IMR-90 (cell line): ENCODE measurements at places on chromosomes 3 and 15.

DNA sequence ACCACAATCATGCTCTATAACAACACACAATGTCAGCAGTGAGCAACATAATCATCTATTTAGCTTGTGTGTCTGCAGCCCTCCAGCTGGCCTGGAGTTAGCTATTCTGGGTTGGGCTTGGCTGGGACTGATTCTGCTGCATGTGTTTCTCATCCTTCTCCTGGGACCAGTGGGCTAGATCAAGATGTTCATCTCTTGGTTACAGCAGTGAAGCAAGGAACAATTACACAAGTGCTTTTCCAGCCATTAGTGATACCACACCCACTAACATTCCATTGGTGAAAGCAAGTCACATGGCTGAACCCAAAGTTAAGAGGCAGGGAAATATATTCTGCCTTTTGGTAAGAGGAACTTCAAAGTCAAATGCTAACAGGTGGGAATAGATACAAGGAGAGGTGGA is 14.6 kb downstream of the NUDT16 start:
- DNase-seq, result no peak

- peak; percentile 66 for DNase-seq
Measured at GRCh38 chr3:152307829-152308474, 39.2 kb downstream of the MBNL1 start.

GRCh38 chr3:14336749-14337598 is 65.4 kb upstream of the SLC6A6 start:
- DNase-seq, result no peak

DNA sequence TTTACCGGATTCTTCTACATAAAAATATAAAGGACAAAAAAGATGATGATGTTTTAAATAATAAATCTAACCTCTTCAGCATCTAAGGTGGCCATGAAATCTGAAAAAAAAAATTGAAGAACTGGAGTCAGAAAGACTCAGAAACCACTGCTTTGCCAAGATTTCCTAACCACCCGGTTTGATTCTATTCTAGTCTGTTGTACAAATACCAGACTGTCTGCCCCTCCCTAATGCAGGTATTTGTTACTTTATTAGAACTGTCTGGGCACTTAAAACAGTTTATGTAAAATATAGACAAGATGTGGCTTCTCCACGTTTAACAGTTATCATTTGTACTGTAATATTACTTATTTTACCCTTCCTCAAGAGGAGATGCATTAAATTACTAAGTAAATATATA is 48.8 kb downstream of the UACA start:
- DNase-seq, result no peak

DNA sequence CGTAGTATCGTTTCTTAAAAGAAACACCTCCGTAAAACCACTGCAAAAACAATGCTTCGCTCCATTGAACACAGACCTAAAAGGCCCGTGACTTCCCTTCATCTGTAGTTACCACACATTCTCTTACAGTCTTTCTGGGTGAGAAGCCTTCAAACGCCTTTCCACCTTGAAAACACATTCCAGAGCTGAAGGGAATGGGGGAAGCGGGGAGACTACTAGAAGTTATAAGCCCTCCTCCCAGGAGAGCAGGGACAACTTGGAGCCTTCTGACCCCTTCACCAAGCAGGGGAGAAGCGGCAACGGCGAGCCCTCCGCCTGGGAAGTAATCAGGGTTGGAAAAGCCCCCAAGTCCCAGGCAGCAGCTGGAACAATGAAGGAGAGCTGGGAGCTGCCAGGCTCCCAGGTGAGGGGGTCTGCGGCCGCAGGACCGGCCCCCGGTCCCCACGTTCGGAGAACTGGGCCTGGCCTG is 461 bp downstream of the SECISBP2L start:
- peak; percentile 21 for DNase-seq

GRCh38 chr3:194877291-194878119 is 191.8 kb downstream of the FAM43A start:
- no peak for DNase-seq

DNA sequence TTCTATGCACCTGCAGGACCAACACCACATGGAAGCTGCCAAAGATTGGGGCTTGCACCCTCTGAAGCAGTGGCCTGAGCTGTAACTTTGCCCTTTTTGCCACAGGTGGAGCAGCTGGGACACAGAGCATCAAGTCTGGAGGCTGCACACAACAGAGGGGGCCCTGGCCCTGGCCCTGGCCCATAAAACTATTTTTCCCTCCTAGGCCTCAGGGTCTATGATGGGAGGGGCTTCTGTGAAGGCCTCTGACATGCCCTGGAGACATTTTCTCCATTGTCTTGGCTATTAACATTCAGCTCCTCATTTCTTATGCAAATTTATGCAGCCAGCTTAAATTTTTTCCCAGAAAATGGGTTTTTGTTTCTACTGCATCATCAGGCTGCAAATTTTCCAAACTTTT is 335.5 kb downstream of the ARPP21 start:
- no peak for DNase-seq

DNA sequence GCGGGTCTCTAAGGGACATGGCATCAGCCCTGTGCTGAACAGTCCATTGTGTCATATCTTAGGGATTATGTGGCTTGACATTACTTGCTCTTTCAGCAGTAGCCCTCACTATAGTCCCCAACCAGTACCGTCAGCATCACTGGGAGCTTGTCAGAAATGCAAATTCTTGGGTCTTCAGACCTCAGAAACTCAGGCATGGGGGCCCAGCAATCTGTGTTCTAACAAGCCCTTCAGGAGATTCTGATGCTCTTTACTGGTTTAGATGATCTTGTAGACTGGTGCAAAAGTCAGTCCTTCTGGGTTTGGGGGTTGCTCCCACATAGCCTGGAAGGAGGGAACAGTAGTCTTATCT is 39.0 kb upstream of the TRAK1 start:
- DNase-seq, result no peak

DNA sequence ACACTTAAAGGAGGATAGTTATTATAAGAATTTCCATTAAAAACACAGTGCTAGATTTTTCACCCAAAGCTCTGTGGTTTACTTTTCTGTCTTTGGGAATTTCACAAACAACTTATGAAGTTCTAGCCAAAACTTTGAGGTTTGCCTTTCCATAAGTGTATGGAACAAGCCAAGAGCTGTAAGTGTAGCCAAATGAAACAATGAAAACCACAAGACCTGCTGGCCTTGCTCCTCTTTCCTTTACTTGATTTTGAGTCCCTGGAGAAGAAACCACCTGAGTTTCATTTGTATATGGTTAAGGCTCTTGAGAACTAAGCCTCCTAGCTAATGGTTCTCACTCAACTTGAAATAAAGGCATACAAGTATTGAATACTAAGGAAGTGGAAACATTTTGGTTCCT is 365.3 kb upstream of the EPHA3 start:
- no peak for DNase-seq

DNA sequence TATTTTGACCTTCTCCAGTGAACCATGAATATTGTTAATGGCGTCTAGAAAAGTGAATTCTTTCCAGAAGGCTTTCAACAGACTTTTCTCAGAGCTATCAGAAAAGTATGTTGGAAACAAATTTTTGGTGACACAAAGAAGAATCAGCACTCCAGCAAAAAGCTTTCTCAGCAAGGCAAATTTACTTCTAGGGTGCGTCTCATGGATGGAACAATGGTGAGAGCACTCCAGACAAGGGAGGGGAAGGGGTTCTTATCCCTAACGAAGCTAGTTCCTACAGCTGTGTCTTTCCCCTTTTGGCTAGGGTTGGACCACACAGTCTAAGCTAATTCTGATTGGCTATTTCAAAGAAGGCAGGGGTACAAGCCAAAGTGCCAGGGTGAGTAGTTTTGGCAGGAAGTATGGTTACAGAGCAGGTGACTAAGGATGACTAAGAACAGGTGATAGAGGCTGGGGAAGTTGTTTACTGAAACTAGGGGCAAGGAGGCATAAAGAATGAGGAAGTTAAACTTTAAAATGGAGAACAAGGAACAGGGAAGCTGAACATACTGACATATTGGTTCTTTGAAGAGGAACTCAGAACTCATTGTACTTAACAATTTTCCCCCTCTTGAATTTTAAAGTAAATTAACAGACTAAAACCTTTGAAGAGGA is 959.8 kb downstream of the NAALADL2 start:
- no peak for DNase-seq

GRCh38 chr3:183061391-183062172 is 37.7 kb downstream of the MCCC1 start:
- DNase-seq, result peak; percentile 66

DNA sequence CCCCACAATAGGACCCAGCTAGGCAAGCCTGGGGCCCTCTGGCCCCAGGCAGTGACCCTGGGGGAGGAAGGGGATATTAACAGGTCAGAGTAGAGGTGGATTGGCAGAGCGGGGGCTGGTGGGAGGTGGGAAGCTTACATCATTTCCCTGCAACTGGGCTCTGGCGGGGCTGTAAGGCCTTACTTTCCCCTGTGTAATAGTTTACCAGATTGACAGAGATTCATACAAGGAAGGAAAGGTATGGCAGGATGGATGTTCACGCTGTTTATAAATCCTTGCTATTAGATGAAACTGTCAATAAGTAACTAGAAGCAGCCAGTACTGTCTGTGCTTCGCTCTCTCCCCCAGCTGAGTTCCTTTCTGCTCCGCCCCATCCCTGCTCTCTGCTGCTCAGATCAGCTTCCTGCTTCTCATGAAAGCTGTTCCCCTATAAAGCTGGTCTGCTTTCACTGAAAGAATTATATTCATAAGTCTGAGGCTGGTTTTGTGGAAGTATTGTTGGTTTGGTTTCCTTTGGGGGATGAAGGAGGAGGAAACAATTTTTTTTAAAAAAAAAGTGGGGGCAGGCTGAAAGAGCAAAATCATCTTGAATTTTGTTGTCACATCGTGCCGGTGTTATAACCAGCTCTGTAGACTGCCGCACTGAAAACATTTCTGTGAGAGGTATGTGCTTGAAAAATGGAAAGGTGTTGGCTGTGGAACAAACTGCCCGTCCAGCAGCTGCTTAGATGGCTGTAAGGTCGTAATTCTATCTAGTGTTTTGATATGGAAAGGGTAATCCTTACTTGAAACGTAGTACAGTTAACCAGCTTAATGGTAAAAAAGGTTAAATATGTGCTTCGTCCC is 76.4 kb downstream of the BBX start:
- DNase-seq, result peak; percentile 44

DNA sequence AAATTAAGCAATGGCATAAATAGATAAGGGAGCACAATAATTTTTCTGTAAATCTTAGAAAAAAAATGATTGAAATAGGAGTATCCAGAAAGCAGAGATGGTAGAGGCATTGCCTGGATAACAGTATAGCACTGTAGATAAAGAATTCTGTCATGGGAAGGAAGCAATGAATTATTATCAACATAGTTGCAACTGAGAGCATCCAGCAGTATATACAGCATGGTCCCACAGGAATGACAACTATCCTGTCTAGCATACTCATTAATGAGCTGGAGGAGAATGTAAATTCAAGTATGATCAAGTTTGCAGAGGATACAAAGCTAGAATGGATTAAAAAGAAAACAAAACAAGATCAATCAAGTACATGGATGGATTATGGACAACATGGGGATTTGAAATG is 90.8 kb downstream of the DPH6 start:
- peak; percentile 77 for DNase-seq

GRCh38 chr15:57885435-57885834 is 178.9 kb downstream of the POLR2M start:
- DNase-seq, result no peak

- DNase-seq, result peak; percentile 33
Measured at GRCh38 chr15:80694611-80695098, 455 bp upstream of the ABHD17C start.

GRCh38 chr3:106734712-106735111 is 642.5 kb upstream of the CCDC54 start:
- DNase-seq, result no peak

DNA sequence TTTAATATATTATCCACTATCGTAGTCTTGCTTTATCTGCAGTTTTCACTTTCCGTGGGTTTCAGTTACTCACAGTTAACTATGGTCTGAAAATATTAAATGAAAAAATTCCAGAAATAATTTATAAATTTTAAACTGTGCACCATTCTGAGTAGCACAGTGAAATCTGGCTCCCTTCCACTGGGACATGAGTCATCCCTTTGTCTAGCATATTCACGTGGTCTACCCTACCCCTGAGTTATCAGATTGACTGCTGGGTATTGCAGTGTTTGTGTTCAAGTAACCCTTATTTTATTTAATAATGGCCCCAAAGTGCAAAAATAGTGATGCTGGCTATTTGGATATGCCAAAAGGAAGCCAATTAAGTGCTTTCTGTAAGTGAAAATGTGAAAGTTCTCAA is 539.5 kb upstream of the AGTR1 start:
- DNase-seq, result peak; percentile 62

GRCh38 chr3:63972196-63972595 is 51.1 kb downstream of the PSMD6 start:
- DNase-seq, result peak; percentile 89

- DNase-seq, result no peak
Measured at GRCh38 chr3:108468577-108468976, 41.8 kb downstream of the MYH15 start.

DNA sequence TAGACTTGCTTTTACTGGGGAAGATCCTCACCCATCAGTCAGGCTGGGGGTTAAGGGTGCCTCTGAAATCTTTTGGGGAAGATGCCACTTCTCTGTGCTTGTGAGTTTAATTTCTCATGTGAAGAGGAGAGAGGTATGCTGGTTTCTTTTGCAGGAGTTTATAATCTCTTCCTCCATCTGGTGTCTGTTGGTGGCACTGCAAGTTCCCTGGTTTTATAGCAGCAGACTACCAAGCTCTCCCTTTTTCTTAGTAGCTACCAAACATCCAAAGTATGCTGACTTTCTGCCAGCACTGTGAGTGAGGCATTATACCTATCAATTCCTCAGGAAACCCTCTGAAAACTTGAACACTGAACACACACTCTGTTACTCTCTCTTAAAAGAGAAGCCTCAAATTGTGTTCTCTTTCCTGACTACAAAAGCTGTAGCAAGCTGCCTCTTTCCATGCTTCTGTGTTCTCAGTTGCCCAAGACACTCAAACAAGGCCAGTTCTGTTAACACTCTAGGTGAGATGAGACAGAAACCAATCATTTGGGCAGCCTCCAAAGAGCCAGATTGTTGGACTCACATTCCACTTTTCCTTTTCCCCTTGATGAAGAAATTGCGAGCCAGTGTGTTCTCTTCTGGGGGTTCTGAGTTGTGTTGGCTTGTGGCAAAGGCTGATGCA is 299.5 kb downstream of the GAP43 start:
- DNase-seq, result peak; percentile 62

- DNase-seq, result no peak
Measured at GRCh38 chr3:106452096-106452495, 583.3 kb upstream of the CBLB start.

GRCh38 chr3:152737021-152737908 is 97.7 kb upstream of the P2RY1 start:
- DNase-seq, result peak; percentile 10

DNA sequence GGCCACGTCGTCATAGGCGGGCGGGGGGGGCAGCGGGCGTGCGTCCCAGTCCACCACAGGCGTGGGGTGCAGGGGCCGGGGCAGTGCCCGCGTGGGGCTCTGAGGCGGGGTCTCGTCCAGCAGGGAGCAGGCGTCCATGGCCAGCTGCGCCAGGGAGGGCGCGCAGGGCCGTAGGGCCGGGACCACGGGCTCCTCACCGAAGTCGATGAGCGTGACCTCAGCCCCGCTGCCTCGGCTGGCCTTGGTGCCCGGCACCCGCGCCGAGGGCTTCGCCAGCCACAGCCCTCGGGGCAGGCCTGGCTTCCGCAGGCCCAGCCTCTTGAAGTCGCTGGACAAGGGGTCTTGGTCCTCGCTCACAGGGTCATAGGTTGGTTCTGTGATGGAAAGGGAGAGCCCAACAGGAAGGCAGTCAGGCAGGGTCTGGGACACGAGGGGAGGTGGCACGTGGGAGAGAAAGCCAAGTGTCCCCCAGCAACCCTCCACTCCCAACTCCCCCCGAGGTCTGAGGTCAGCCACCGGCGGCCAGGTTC is 40.0 kb downstream of the TNK2 start:
- DNase-seq, result no peak
